ENCODE measurements at places on chromosomes 12 and 14.

GRCh38 chr12:18578191-18578590 lies 159.6 kb downstream of the PLCZ1 start:
- no peak for DNase-seq

DNA sequence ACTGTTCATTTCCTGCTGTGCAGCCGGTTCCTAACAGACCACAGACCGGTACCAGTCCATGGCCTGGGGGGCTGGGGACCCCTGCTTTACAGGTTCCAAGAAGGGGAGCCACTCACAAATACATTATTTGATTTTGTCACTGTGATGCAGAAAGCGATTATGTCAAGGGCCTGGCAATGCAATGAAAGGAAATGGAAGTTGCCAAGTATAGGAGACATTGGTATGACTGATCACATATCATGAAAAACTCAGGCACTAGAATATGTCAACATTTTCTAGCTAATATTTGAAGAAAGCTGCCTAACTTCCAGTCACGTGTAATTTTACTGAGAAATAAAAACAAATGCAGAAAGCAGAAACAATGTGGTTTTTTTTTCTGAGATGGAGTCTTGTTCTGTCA lies 68.9 kb upstream of the USP44 start:
- no peak for DNase-seq

DNA sequence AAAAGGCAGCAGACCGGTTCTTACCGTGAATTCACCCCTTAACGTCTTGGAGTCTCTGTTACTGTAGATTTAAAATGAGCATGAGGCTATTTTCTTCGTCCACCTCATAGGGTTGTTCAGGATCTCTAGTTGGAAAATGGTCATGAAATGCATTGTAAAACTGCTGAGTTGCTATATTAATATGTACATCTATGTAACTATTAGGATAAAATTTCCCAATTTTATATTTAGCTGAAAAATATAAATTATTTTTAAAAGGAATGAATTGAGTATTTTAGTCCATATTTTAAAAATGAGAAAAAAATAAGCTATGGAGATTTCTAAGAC lies 272.7 kb downstream of the ALG10B start:
- DNase-seq = no peak

GRCh38 chr14:73231981-73232851 lies 5.1 kb upstream of the PAPLN start:
- no peak for DNase-seq

- no peak for DNase-seq
Observed at GRCh38 chr14:95471476-95471875, 45.0 kb downstream of the SYNE3 start.

DNA sequence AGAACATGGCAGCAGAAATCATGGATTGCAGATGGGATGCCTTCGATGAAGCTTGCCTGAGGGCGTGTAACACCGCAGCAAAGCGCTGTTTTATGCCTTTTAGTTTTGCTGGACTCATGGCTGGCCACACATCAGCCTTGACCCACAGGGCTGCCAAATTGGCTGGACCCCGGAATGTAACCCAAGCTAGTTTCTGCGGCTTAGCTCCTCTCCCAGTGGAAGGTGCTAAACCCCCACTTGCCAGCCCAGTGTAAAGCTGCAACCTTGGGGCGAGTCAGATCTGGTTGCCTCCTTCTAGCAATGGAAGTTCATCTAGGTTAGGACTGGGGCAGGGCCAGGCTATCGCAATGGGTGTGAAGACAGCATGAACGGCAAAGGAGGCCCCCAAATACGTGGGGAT lies 38.3 kb downstream of the MEG3 start:
- no peak for DNase-seq

DNA sequence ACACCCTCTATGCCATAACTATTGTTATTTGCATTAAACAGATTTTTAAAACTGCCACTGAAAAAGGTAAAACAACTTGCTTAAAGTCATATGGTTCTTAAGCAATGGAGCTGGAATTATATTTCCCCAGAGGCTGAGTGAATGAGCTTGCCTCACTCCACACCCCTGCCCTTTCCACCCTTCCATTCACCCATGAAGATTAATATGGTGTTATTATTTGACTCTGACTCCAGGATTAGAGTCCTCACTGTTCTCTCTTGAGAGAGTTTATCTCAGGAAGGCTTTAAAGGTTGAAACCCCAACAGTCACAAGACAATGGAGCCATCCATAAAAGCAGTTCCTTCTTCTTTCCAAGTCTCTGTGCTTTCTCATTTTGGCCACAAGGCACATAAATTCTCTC lies 84.9 kb downstream of the RTN1 start:
- no peak for DNase-seq

GRCh38 chr12:100955139-100955538 lies 160.6 kb downstream of the ANO4 start:
- DNase-seq = no peak

GRCh38 chr14:68507544-68508081 lies 285.3 kb downstream of the ZFP36L1 start:
- no peak for DNase-seq

- DNase-seq = no peak
Observed at GRCh38 chr14:44889595-44890471, 71.9 kb downstream of the KLHL28 start.

GRCh38 chr14:57987596-57988300 lies 121.9 kb upstream of the SLC35F4 start:
- no peak for DNase-seq

DNA sequence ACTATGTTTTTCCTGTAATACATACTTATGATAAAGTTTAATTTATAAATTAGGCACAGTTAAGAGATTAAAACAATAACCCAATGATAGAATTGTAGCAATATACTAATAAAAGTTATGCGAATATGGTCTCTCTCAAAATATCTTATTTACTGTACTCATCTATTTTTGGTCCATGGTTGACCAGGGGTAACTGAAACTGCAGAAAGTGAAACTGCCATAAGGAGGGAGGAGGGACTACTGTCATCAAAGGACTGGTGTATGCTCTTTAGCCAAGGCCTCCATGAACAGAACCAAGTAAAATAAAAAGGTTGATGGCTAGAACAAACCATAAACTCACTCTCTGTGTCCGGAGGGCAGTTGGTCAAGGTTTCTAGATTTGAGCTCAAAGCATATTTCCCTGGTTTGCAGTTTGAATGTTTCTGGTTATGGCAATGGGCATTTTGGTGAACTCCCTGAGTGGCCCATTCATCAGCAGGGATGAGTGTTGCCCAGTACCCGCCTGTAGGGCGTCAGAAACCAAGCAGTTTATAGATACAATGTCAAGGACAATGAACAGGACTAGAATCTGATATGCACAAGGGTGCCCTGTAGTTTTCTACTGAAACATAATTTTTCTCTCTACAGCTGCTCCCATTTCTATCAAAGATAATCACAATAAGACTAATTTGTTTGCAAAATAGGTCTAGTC lies 19.8 kb downstream of the LEMD3 start:
- DNase-seq = no peak

Data from activated gamma-delta T cell (primary cell).